ENCODE measurements at places on chromosomes 5 and 9. TPM values are rescaled to one million over a fixed set of nuclear protein-coding genes. Genes with fewer than 3 reads are reported as not detected.

Gene HAND1
- 13.8 TPM for total RNA-seq

DNA sequence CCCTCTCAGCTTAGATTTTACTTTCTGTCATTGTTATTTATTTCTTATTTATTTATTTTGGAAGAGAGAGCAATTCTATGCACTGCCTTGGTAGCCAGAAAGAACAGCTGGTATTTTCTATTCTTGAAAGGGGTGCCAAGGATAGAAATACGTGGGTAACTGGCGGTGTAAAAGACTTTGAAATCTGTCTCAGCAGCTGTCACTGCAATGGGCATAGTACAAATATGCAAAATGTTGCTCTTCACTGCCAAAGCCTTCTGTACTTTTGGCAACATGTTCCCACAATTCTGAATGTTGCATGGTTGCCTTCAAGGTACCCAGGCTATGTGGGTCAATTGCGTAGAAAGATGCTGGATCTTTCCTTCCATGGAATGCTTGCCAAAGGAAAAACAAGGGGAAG lies 230.2 kb upstream of the EDIL3 start:
- no peak for DNase-seq

DNA sequence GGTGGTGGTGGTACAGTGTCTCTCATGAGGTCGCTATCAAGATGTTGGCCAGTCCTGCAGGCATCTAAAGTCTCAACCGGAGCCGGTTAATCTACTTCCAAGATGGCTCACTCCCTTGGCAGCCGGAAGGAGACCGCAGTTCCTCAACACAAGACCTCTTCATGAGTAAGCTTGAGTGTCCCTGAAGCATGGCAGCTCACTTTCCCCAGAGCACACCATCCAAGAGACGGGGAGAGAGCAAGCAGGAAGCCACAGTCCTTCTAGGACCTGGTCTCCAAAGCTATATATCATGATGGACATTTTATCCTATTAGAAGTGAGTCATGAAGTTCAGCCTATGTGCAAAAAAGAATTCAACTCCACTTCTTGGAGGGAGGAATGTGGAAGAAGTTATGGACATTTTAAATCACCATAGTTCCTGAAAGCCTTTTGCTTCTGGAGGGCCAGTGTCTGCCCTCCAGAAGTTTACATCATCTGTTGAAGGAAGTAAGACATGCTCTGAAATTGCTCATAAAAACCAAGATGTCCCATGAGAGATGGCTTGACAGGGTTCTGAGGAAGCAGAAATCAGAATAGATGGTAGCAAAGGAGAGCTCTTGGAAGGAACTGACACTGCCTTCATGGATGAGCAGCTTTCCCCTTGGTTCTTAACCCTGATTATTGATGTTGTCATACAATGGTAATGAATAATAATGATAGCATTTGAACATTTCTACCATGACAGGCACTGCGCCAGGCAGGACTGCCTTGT lies 21.3 kb downstream of the GALNT10 start:
- DNase-seq: no peak

Gene KCNT1
- total RNA-seq: not detected

DNA sequence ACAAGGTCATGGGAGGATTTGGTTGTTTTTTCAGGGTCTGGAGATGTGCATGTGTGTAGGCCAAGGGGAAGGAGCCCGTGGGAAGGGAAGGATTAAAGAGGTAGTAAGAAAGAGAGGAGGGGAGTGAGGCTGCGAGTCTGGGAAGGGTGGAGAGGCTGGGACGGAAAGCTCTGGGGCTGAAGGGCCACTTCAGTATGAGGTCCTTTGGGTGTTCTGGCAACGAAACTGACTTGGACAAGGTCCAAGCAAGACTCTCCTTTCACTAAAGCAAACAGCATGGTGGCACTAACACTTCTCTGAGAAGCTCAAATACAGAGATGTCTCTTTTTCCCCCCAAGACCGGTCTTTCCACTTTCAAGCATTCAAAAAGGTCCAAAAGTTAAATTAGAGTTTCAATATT lies 394.5 kb downstream of the ARHGEF28 start:
- no peak for DNase-seq

Gene MGAT1
- 84.1 TPM for total RNA-seq

Gene PCDHGA4
- total RNA-seq: 4.4 TPM

- no peak for DNase-seq
These were observed 560.5 kb upstream of the ADAMTS16 start for GRCh38 chr5:4579679-4580078.

Gene RGP1
- 25.7 TPM for total RNA-seq

Measured in right atrium auricular region (tissue), 2 donors.